ENCODE measurements at places on chromosomes 11 and 22.
A peak's percentile ranks its signal among the peaks of the same experiment; 100 is the strongest.

DNA sequence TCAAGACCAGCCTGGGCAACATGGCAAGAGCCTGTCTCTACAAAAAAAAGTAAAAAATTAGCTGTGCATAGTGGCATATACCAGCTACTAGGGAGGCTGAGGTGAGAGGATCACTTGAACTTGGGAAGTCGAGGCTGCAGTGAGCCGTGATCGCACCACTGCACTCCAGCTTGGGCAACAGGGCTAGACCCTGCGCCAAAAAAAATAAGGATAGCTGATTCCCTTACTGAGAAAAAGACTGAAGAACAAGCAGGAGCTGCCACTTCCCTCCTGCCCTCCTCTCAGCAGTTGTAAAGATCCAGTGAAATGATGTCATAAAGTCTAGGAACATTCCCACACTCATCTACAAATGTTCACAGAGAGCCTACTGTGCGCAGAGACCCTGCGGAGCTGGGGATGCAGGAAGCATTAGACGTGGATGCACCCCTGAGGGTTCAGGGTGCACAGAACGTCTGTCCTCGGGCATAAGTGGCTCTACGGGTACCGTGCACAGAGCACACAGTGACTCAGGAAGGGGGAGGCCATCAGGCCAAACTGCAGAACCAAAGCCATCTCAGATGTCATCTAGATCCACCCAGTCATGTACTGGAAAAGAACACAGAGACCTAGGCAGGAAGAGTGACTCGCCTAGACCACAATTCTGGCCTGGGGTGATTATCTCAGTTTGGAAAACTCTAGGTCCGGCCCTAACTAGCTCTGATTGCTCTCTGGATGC is 11.7 kb downstream of the SEC14L2 start:
- no peak for DNase-seq

DNA sequence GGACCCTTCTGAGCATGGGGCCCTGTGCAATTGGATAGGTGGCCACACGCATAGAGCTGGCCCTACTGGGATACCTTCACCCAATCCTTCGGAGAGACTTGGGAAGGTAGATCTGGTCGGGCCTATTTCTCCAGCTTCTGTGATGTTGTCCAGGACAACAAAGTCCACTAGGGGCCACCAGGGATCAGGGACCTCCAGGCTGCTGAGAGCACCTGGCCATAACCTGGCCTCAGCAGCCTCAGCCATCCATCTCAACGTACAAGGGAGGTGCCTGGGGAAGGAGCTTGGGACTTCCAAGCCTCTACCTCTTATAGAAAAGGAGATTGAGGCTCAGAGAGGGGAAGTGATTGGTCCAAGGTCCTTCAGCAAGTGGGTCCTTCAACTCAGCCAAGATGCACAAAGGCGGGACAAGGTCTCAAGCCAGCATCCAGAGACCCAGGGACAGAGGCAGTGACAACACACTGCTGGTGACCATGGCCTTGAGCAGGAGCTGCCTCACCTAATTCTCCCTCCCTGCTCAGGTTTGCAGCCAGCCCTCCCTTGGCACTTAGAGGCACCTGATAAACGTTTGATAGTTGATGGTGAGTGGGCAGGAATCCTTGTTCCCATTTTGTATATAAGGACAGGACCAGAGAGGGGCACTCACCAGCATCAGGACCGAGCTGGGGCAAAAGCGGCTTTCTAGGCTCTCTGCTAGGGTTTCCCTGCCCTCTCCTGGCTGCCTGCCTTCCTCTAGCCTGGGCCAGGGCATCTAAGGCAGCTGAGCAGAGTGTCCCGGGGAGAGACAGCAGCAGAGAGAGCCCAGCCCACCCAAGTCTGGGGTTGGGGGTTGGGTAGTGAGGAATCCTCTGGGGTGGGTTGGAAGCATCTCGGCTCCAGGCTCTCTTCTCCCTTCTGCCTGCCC is 4.5 kb downstream of the RAC2 start:
- DNase-seq: no peak

GRCh38 chr11:102598272-102598671 is 26.9 kb downstream of the MMP20 start:
- no peak for DNase-seq

DNA sequence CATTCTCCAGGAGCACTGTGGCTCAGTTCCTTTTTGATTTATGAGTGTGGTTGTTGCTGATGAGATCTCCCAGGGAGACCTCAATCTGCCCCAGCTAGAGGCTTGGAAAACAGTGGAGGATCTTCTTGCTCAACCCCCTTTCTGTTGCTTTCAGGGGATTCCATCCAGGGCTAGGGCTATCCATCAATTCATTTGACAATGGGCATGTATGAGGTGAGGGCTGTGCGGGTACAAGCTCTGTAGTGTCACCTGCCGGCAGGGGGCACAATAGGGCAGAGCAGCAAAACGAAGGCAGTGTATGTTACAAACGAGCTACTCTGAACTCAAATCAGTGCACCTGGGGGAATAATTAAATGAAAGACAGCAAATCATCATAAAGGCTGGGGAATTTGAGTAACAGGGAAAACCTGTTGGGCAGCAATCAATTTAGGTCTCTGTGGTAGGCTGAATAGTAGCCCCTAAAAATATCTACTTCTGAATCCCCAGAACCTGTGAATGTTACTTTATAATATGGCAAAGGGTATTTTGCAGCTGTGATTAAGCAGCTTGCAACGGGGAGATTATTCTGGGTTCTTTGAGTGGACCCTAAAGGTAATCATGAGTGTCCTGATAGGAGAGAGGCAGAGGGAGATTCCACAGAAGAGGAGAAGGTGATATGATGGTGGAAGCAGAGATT is 170.3 kb upstream of the ZBED5 start:
- DNase-seq: peak; percentile 57

GRCh38 chr22:44721213-44721612 is 19.2 kb downstream of the PRR5 start:
- no peak for DNase-seq

DNA sequence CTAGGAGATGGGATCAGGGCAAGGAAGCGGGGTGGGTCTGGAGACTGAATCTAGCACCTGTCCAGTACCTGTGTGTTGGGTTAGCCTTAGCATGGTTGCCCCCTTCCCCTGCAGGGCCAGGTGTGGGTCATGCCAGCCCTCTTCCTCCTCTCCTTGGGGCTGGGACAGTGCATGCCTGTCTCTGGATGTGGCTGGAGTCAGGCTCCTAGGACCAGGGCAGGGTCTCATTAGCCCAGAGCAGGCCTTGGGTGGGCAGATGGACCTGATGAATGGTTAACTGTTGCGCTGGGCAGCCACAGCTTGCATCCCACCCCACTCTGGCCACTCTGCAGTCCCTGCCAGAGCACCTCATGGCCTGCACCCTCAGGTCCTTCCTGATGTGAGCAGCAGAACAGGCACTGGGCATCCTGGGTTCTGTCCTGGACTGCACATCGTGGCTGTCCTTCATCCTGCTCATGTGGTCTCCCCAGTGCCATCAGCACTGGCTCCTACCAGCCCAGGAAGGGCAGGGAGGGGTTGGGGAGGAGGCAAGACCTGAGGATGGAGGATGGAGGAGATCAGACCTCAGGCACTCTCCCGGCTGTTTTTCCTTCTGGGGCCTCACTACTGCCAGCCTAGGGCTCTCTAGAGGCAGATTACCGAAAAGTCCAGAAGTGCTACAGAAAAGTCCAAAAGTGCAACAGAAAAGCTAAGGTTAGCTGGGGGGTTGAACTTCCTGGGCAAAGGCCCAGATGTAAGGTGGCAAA is 12.8 kb upstream of the CHRM1 start:
- DNase-seq: no peak

DNA sequence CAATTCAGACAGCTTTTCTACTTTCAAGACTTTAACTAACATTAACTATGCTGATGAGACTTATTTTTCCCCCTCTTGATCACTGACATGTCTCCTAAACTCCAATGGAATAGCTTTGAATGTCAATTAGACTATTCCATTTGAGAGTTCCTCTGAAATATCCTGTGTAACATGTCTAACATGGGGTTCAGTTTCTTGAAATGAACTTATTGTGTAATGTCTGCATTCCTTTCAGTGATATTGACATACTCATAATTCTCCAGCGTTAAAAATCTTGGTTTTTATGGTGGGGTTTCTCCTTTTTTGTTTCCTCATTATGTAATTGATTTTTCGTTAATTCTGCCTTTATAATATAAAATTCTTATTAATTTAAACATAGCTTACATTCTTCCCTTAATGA is 37.7 kb upstream of the SPTBN2 start:
- DNase-seq: no peak

DNA sequence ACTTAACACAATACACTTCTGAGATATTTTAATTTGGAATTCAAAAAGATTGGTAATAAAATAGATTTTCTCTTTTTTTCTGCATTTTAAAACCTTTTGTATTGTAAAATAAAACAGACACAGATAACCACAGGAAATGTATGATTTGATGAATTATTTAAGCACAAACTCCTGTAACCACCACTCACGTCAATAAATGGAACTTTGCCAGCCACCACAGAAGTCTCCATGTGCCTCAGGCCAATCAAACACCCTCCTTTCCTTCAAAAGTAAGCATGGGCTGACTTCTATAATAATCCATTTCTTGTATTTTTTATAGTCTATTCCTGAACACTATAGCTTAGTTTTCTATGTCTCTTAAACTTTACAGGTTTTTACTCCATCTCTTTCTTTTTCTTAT is 721.7 kb downstream of the DLG2 start:
- DNase-seq: no peak

DNA sequence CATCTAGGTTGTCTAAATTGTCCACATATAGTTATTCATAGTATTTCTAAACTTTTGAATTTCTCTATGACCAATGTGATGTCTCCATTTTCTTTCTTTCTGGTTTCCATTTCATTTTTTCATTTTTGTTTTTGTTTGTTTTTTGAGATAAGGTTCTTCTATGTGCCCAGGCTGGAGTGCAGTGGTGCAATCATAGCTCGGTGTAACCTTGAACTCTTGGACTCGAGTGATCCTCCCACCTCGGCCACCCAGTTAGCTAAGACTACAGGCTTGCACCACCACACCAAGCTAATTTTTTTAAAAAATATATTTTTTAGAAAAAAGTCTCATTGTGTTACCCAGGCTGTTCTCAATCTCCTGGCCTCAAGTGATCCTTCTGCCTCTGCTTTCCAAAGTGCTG is 8.2 kb downstream of the GSTT4 start:
- DNase-seq: no peak

GRCh38 chr11:31874631-31875191 is 63.6 kb upstream of the PAX6 start:
- no peak for DNase-seq

- DNase-seq: no peak
Measured at GRCh38 chr11:10561947-10562346, 6.5 kb downstream of the LYVE1 start.

DNA sequence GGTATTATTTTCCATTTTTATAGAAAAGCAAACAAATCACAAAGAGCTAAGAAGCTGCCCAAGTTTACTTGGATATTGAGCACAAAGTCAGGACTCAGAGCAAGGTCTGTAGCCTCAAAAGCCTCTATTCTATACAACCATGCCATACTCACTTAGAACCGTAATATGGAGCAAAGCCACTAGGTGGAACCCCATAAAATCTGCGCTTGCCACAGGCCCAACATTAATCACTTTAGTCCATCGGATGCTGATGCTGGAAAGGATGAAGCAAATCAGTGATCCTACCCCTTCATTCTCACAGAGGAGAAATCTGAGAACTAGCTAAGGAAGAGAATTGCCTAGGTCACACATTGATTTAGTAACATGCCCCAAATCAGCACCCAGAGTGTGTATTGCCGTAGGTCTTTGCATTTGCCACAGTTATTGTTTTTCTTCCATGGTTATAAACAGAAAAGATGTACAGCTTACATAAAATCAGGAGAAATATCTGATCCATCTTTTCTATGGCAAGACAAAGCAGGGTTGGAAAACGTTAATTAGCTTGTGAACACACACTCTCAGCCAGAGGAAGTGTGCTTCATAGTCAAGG is 56.7 kb upstream of the RAB38 start:
- DNase-seq: peak; percentile 1

DNA sequence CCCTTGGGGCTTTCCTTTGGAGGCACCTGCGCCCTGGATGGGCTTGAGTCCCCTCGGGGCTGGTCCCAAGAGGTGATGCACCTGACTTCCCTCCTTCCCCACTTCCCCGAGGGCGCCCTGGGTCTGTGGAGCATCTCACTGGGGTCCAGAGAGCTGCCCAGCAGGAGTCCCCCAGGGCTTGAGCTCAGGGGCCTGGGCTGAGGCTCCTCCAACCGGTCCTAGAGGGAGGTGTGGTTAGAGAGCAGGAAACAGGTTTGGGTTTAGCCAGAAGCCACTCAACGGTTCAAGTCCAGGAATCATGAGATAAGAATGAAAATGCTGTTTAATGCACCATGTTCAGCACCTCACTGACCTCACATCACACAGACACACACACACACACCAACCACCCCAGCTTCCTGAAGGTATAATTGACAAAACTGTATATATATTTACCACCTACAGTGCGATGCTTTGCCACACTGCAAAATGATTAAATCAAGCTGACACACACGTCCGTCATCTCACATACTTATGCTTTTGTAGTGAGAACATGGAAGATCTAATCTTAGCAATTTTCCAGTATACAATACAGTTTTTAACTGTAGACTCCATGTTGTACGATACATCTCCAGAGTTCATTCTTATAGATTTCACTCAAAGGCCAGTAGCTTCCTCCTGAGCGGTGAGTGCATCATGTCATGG is 628 bp upstream of the IGLL1 start:
- no peak for DNase-seq

DNA sequence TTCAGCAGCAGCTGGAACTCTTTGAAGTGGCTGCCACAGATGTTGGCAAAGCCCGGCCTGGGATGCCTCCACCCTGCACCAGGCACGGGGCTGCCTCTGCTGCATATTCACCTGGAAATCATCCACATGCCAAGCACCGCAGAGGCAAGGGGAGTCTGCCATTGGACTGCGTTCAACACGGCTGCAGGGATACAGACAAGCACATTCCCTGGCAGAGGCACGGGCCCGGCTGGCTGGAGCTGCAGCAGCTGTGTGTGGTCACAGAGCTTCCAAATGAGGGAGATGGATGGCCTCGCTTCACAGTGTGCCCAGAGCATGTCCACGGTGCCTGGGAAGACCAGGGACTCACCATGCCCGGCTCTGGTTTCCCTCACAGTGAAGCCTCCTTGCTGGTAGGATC is 1378.9 kb downstream of the TBC1D22A start:
- DNase-seq: no peak

DNA sequence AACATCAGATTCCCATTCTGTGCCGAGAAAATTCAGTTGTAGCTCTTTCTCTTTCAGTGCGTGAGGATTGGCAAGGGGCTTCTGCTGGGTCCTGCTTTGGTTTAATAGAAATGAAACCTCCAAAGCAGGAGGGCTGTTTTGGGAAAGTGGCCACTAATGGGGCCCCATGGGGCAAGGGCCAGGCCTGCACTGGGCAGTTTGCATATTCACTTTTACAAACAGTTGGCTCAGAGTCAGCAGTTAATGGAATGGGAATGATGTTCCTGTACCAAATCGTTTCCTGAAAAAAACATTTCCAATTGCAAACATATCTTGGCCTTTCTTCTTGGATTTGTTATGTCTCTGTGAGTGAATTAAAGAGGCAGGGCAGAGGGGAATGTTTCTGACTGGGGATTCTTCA is 92.1 kb downstream of the PARVA start:
- no peak for DNase-seq

DNA sequence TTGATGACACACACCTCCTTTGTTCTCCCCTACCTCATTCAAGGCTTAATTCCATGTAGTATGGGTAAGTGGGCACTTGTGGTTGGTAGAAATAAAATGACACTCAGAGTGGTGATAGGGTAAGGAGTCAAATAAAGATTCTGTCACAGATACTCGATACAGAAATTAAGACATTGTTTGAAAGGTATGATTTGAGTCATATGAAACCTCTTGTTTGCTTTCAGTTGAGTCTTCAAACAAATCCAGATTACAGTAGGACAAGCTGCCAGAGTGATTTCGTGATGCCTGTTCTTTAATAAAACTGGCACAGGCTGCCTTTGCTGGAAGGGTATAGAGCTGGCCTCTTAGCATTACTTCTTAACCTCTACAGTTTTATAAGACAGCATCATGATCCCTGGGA is 182.4 kb downstream of the SPON1 start:
- no peak for DNase-seq

All from activated T-helper 1 cell treated with anti-CD3 and anti-CD28 coated beads, Interleukin-12 subunit alpha, Interleukin-12 subunit beta, Interleukin-2, Interleukin-4 antibody, amounts not matched to agents 30 ng/mL and 10 ng/mL and 1 ng/mL, durations not matched to agents 14 hours and 24 hours and 36 hours (primary cell).